ENCODE measurements at places on chromosomes 2 and 18.

- no peak for DNase-seq
Measured at GRCh38 chr2:204794624-204795023, 249.3 kb downstream of the PARD3B start.

- no peak for DNase-seq
Measured at GRCh38 chr18:22174341-22175145, 5.2 kb downstream of the GATA6 start.

DNA sequence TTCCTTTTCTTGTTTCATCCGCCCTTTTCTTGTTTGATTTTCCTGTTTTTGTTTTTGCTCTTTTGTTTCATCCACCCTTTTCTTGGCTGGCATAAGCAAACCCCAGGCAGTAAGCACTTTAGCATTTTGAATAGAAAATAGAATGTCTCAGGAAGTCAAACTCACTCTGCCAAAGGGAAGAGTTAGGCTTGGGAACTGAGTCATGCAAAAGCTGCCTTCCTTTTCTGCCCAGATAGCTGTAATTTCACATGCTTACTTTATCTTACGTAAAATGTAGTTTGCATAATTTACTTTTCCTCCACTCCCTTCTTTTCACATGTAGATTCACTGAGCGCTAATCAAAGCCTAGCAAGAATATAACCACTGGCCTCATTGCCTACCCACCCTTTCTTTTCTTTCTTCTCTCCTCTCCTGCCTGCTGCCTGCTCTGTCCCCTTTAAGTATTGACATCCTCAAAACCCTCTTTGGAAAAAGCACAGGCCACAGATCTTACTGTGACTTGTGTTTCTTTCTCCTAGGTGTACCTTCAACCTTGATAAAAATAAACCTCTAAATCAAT is 48.4 kb downstream of the CNGA3 start:
- no peak for DNase-seq

- no peak for DNase-seq
Measured at GRCh38 chr2:114754907-114755563, 312.6 kb downstream of the DPP10 start.

DNA sequence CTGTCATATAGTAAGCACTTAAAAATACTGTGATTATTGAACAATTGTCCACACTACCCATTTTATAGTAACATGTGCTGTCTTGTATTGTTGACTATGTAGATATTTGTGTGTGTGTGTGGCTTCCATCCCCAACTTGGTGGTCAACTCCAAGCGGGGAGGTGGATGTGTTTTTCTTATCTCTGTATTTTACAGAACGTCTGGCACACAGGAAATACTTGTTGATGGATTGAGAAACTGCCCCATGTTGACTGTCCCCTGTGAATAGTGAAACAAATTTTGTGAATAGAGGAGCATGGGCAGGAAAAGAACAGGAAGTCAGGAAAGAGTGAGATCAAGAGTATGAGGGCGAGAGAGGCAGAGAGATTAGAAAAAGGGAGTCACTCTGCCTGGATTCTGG is 83.6 kb downstream of the CELF4 start:
- DNase-seq = no peak

DNA sequence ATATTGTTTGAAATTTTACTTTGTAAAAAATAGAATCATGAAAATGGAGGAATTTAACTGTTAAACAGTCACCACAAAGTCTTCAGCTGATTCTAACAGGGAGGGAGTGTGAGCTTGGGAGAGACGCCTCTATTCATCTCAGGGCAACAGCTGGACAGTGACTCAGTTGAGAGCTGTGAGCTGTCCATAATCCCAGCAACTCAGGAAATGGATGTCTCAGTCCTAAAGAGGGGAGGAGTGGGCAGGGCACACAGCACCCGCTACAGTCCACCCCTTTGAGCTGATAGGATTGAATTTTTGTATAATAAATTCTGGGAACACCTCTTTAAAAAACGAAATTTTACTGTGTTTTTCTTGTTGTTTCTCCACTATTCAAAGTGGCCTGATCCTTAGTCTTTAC is 255.1 kb upstream of the THUMPD2 start:
- no peak for DNase-seq

- no peak for DNase-seq
Measured at GRCh38 chr2:133422931-133423351, 145.3 kb downstream of the NCKAP5 start.

- no peak for DNase-seq
Measured at GRCh38 chr18:43681661-43682060, 404.4 kb upstream of the SYT4 start.

DNA sequence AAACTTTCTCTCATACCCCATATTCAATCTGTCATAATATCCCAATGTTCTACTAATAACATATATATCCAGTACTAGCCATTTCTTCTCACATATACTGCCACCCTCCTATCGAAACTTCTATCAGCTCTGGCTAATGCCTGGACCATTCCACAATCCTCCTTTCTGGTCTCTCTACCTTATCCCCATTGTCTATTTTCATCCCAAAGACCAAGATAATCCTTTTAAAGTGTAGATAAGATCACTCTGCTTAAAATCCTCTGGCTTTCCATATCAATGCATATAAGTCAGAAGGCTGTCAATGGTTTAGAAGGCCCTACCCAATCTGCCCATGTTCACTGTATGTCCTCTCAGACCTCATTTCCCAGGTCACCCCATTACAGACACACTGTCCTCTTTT is 229.6 kb downstream of the ZEB2 start:
- no peak for DNase-seq

DNA sequence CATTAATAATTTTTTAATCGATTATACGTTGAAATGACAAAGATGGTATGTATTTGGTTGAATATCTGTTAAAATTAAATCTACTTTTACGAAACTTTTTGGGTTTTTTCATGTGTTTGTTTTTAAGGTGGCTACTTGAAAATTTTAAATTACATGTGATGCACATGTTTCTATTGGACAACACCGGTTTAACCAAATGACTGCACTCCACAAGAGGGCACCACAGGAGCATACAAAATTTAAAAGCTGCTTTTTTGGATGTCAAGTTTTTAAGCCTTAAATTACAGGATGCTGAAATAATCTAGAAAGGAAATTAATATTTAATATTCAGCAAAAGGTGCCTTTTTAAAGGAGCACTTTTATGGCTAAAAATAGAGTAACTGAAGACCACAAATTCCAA is 98.7 kb downstream of the ACVR1 start:
- DNase-seq = no peak

DNA sequence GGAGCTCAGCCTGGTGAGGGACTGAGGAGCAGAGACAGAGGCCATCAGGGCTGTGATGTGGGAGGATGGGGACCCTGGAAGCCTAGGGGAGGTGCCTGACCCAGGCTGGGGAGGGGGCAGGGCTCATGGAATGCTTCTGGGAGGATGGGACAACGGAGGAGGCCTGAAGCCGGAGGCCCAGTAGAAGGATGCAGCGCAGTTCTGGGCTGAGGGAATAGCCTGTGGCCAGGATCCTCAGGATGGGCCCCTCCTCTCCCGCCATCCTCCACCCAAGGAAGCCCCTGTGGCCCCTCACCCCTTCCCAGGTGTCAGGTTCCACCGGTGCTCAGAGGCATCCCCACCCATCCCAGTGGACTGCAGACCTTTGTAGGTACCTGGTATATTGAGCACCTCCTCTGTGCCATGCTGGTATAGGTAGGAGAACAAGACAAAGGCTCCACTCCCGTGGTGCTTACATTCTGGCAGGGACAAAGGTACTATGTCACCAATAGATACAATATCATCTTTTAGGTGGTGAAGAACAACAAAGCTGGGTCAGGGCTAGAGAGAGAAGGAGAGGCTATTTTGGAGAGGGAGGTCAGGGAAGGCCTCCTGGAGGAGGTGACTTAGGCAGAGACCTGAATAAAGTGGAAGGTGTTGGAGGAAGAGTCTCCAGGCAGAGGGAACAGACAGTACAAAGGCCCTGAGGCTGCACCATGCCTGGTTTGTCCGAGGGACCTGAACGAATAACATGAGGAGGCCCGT is 2.7 kb downstream of the ZAP70 start:
- no peak for DNase-seq

GRCh38 chr2:152089238-152089637 is 9.6 kb downstream of the CACNB4 start:
- DNase-seq = no peak

DNA sequence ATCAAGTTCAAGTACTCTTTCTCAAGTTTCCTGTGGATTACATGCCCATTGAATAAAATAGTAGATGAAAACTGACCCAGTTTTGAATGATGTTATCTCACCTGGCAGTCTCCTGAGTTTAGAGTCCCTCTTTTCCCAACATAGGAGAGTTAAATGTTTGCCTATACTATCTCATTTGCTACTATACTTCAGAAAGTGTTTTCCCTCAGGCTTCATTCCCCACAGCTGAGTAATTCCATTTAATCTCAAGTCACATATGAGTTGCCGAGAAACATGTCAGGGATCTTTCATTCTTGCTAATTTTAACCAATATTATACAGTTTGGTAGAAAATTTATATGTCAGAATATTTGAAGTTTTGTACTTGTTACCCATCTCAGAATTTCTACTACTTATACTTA is 150.4 kb upstream of the CDH19 start:
- DNase-seq = no peak

DNA sequence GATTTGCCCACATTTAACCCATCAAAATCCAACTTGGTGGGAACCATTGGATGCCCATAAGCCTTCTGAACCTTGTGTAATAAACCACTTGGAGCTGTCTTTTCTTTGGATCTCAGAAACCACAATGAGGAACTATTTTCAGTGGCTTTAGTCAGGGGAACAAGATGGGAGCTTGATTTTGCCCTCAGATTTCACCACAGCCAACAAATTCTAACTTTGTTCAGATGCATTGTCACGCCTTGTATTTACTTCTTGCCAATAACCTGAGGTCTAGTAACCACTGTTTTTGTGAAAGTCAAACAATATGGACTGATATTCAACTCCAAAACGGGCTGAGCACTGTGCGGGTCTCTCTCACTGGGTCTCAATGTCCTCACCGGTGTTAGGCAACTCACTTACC is 508.2 kb downstream of the TNS1 start:
- DNase-seq = no peak

DNA sequence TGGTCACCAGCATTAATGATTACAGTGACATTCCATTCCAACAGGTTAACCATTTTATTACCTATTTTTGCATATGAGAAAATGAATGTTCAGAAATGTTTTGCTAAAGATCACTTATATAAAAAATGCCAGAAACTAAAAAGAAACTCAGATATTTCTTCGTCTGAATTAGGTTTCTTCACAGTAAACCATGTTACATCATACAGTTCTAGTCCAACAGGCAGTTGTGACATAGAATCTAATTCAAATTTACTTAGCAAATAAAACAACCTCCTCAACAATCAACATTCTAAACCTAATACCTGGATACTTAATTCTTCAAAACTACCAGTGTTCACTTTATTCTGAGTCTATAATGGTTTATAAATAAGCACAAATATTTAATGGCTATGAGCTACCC is 416.3 kb upstream of the LRRTM4 start:
- no peak for DNase-seq

- peak; percentile 22 for DNase-seq
Measured at GRCh38 chr2:69013142-69013839, at the start of gene ANTXR1. TSS of gene ANTXR1 (plus strand) at chr2:69013179. CDS start at chr2:69013500, 321 bp downstream.

DNA sequence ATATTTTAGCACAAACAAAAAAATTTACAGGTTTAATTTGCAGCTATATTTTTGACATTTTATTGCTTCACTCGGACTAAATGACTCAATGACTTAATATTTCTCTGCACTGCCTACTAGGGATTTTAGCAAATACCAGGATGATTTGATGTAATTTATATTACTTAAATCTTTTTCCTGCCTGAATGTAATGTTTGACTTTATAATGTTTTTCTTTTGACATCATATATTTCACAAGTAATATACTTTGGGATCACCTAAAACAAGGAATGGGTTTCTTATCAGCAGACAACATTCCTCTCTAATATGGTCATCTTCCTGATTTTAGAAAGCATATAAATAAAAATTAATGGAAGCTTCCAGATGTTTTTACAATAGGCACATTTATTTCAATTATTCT is 253.2 kb upstream of the EPC2 start:
- no peak for DNase-seq

- DNase-seq = no peak
Measured at GRCh38 chr2:189583227-189584198, 2.9 kb upstream of the SLC40A1 start.

GRCh38 chr2:158458617-158458920 is 1.8 kb downstream of the PKP4 start:
- DNase-seq = no peak

DNA sequence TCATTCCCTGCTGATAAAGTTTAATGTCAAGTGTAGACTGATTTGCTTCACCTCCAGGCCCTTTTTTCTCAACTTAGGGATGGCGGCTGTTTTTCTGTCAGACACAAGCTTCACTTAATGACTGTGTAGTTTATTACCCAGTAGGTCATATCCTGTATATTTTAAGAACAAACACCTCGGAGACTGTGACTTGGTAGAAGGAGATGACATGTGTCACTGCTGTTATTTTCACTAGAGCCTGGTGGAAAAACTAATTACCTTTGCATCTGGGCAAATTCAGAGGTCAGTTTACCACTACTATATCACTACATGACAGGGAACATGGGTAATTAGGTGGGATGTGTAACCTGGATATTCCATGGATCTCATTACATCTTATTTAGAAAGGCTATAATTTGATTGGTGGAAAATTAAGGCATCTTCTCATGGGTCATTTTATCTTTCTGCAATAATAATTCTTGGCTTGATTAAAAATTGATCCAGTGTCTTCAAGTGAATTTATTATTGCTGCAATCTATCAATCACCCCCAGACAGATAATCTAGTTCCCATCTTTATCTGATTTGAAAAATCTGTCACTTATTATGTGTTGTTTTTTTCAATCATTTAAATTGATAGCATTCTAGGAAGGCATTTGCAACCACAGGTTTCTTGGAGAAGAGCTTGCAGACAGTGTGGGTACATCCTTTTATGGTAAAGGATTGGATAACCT is 353.8 kb upstream of the SPRED2 start:
- no peak for DNase-seq

GRCh38 chr2:177398290-177398683 is 5.7 kb downstream of the AGPS start:
- no peak for DNase-seq

GRCh38 chr2:50443868-50444630 is 587.9 kb downstream of the NRXN1 start:
- DNase-seq = no peak

All from NCI-H187 treated with DMSO at 0.1 percent for 48 hours (cell line).